ENCODE measurements at places on chromosomes 7 and 10. TPM values are rescaled to one million over a fixed set of nuclear protein-coding genes. Genes with fewer than 3 reads are reported as not detected.

The SRPK2 gene
- 38.0 TPM for total RNA-seq

The TLX1 gene
- total RNA-seq, result 2.2 TPM

The DRGX gene
- total RNA-seq, result not detected

The ITGA8 gene
- not detected for total RNA-seq

The HKDC1 gene
- total RNA-seq, result 0.49 TPM

The OLAH gene
- not detected for total RNA-seq

The PRRT4 gene
- total RNA-seq, result 1.3 TPM

The TEX36 gene
- total RNA-seq, result not detected

The RNF32 gene
- total RNA-seq, result 2.3 TPM

The ANXA11 gene
- 99.6 TPM for total RNA-seq

The ST8SIA6 gene
- total RNA-seq, result not detected

The VAX1 gene
- not detected for total RNA-seq

The ANLN gene
- 90.5 TPM for total RNA-seq

The BICC1 gene
- 5.1 TPM for total RNA-seq

The NKX1-2 gene
- total RNA-seq, result 3.3 TPM

The MUC3A gene
- total RNA-seq, result not detected

The FRA10AC1 gene
- 4.3 TPM for total RNA-seq

The CYP2E1 gene
- total RNA-seq, result not detected

The CTAGE4 gene
- 1.4 TPM for total RNA-seq

The DNAJC9 gene
- total RNA-seq, result 36.5 TPM

The VSTM4 gene
- total RNA-seq, result 0.05 TPM

The ZKSCAN1 gene
- total RNA-seq, result 13.6 TPM

The HOXA11 gene
- total RNA-seq, result not detected

The C10orf62 gene
- not detected for total RNA-seq

The TRPV6 gene
- total RNA-seq, result not detected

The OR2A5 gene
- total RNA-seq, result not detected

The ADRB1 gene
- total RNA-seq, result 0.28 TPM

The ZPBP gene
- not detected for total RNA-seq

The ZNF425 gene
- total RNA-seq, result 2.8 TPM

The CACNB2 gene
- total RNA-seq, result not detected

The NACAD gene
- 1.8 TPM for total RNA-seq

Measured in airway epithelial cell (primary cell).